Activated CD4-positive, alpha-beta T cell treated with anti-CD3 and anti-CD28 coated beads, Interleukin-2, amount 10 ng/mL, durations not matched to agents 7 days and 5 days (primary cell): ENCODE measurements at places on chromosomes 4 and X.
A peak's percentile ranks its signal among the peaks of the same experiment; 100 is the strongest.

- DNase-seq: no peak
These were observed 91.8 kb downstream of the SHISA3 start for GRCh38 chr4:42489095-42489494.

DNA sequence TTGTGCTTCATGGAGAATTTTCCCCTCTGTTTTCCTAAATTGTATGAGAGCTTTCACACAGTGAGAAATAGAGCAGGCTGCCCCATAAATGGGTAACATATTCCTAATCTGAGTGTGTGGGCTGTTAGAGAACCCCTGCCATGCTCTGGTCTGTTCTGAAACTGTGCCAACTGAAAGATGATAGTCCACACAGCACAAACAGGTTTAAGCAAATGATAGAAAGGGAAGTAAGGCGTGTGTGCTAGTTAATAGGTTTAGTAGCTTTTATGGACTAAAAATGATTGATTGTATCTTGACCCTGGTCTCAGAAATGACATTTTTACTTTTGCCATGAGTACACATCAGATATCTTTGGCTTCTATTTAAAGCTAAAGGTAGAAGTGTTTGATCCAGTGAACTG, 106.2 kb downstream of the PRRG1 start:
- DNase-seq: no peak

- DNase-seq: no peak
These were observed 9.9 kb downstream of the OGT start for GRCh38 chrX:71542825-71543224.

- no peak for DNase-seq
These were observed 15.1 kb upstream of the CEP135 start for GRCh38 chr4:55933611-55934010.

DNA sequence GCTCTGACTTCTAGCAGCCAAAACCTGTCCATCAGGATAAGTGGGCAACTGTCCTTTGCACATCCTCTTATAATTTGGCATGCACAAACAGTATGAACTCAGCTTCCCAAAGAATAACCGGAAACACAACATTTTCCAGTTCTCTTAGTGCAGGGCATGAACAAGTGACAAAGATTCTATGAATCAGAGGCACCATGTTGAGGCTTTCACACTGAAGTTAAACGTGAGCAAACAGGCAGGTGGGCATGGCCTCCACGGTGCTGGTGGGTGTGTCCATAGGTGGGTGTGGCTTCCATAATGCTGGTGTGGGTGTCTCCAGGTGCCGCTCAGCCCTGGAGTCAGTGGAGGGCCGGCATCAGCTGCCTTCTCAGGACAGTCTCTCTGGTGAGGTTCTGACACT, 196.5 kb downstream of the SMIM20 start:
- DNase-seq: no peak

DNA sequence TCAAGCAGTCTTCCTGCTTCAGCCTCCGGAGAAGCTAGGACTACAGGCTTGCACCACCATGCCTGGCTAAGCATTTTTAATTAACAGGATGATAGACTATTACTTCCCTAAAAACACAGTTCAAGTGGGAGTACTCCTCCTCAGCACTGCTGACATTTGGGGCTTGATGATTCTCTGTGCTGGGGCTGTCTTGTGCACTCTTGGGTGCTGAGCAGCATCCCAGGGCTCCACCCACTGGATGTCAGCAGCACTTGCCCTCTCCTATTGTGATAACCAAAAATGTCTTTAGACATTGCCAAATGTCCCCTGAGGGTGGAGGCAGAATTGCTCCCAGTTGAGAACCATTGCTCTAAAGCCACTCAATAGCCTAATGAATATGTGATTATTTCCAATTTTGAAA, 60.4 kb downstream of the CLCN4 start:
- no peak for DNase-seq

- DNase-seq: no peak
These were observed 33.6 kb upstream of the JAKMIP1 start for GRCh38 chr4:6233929-6234328.

GRCh38 chr4:25235401-25235800, 1.6 kb downstream of the PI4K2B start:
- no peak for DNase-seq

DNA sequence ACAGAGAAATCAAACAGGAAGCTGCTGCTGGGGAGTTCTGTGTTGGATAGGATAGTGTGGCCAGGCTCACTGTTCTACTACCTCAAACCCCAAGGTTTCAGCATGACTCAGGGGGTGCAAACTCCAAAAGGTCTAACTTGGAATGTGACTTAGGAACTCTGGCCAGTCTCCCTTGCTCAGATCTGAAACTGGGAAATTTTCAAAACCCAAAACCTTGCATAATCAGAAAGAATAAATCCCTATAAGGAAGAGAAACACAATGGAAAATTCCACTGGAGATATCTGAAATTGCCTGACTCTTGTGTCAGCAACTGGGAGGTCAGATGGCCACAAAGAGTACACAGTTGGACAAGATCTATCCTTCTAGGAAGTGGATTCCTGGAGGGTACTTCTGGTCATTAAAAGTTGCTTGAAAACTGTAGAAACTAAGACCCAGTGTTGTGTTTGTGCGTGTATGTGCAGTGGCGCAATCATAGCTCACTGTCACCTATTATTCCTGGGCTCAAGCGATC, 58.0 kb downstream of the PPEF2 start:
- no peak for DNase-seq

- no peak for DNase-seq
These were observed 903.8 kb downstream of the STIM2 start for GRCh38 chr4:27764526-27764837.

GRCh38 chrX:68824152-68824433, 4.7 kb upstream of the EFNB1 start:
- DNase-seq: no peak

DNA sequence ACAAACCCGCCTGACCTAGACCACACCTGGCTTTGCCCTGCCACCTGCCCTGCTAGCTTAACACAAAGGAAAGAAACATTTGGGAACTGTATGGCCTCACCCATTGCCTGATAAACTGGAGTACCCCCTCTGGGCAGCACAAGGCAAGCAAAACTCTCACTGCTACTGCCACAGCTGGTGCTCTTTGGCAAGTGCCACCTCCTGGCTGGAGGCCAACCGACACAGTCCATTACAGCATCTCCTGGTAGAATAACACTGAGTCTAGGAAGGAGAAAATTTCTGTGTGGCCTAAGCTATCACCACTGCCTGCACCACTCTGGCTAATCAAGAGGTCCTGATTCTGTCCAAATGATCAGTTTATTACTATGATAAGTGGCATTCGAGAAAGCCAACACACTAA, 18.9 kb upstream of the SPANXN3 start:
- no peak for DNase-seq

DNA sequence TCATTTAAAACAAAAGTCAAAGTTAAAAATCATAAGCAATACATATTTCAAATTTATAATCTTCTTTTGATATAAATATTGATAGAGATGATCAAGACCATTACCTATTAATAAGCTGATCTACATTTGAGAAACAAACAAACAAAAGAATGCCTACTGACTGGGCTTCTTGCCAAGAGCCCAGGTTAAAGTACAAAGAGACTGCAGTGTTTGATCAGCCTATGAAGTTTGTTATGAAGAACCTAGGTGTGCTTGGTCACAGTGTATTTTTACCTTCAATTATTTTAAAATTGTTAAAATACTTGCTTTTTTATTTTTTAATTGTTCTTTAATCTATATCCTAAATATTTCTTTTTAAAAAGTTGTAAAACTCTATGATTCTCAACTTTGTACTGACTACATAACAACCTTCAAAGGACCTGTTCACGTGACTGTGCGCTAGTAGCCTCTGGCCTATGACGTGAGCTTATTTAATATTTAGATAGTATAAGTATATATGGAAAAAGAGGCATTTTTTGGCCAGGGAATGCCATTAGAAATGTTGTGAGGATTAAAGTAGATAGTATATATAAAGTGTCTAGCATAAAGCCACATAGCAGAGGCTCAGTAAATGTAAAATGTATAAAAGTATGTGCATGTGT, 11.4 kb upstream of the SLC39A8 start:
- DNase-seq: no peak

DNA sequence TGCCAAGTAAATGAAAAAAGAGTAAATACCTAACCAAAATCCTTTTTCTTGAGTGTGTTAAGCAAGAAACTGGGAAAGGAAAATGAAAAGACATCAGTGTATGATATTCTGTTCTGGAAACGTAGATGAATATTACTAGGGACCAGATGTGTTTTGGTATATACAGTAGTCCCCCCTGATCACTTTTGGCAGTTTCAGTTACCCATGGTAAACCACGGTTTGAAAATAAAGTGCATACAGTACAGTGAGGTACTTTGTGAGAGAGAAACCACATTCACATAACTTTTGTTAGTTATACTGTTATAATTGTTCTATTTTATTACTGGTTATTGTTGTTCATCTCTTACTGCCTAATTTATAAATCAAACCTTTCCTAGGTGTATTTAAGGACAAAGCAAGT, 250.9 kb downstream of the TENM3 start:
- DNase-seq: no peak

GRCh38 chr4:71270901-71271300, 67.9 kb upstream of the SLC4A4 start:
- DNase-seq: peak; percentile 10

DNA sequence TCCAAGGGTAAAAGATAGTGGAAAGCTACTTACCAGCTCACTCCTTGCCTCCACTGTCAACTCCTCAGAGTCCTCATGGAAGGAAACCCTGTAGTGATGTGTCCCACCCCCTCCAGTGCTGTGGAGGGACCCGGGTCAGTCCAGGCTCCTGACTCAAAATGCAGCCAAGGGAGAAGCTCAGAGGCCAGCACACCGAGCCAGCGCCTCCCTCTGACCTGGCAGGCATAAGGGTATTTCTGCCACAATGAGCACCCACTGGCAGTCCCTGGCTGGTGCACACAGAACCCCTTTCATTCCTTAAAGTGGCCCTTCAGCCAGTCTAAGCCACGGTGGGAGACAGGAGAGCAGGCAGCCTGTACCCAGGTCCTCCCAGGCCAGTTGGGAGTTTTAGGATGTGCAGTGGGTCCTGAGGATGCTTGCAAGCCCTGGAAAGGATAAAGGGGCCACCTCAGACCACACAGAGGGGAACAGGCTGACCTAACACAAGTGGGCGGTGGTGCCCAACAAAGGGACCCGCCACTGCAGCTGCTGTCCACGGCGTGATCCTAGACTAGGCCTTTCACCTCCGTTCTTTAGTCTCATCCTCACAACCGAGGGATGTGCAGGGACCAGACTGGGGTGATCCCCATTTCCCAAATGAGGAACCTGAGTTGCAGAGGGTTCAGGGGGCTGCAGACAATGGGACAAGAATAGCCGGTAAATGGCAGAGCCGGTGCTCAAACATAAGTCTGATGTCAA, 5.7 kb downstream of the JAKMIP1 start:
- DNase-seq: no peak

GRCh38 chrX:102624105-102624504, 24.8 kb downstream of the ARMCX5 start:
- DNase-seq: no peak

DNA sequence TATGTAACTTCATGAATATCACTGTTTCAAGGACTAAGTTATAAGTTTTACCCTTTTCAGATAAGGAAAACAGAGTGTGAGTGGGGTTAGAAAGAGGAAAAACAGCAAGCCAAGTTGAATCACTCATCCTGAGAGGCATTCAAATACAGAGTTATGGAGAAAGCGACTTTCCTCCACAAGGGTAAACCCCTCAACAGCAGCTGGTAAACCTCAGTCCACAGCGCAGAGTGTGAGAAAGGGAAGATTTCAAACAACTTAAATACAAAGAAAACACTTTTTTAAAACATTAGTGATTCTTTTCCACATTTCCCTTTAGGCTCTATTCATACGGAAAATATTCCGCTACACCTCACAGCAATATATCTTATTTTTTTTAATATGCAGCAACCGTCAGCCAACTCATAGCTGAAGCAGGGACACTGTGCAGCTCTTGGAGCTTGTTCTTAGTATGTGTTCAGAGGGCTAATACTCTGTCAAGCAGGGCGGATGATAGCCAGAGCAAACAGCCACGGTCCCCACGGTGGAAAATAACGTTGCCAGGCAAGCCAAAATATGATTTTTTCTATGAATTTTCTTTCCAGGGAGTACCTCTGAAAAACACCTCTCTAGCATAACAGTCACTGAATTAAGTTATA, 488.9 kb upstream of the FAT1 start:
- no peak for DNase-seq

DNA sequence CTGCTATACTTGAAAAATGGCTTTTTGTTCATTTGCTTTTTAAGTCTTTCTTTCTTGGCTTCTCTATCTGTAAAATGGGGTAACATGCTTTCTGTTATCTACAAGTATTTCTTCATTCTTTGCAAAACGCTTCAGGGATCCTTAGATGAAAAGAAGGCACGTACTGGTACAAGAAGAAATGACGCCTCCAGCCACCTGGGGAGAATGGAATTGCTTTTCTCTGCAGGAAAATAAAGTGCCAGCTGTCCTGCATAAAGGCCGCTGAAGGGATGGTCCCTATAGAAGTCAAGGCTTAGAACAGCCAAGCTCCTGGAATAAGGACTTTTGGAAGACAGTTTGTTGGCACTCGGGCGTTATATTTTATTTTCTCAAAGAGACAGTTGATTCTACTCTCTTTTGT, 210.8 kb upstream of the RASGEF1B start:
- no peak for DNase-seq

DNA sequence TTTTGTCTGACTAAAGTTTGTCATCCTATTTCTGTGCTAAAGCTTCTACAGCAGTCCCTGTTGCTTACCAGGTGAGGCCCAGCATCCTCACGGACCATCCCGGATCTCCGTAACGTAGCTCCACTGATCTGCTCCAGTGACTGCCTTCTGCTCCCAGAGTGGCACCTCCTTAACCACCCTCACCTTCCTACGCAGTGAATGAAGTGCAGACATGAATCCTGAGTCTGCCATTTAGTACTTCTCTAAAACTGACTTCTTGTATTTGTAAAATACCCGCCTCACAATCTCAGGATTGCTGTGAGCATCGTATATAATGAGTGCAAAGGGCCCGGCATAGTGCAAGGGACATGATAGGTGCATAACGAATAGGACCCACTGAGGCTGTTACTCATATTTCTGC, 27.7 kb upstream of the ACSL1 start:
- DNase-seq: no peak

DNA sequence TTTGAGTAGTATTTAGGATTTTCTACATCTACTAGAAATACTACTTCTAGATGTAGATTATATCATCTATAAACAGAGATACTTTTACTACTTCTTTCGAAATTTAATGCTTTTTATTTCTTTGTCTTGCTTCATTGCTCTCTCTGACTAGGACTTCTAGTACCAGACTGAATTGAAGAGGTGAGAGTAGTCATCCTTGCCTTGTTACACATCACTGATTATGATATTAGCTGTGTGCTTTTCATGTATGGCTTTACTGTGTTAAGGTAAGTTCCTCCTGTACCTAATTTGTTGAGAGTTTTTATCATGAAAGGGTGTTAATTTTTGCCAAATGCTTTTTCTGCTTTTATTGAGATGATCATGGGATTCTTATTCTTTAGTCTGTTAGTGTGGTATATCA, 19.6 kb upstream of the IL2 start:
- DNase-seq: no peak

GRCh38 chr4:151226004-151226932, 50.7 kb upstream of the PRSS48 start:
- DNase-seq: no peak

- DNase-seq: no peak
These were observed 46.1 kb downstream of the SORCS2 start for GRCh38 chr4:7238300-7238960.
